ENCODE measurements at places on chromosomes 2 and 18.

- no peak for DNase-seq
These were observed 1485.4 kb upstream of the CELF4 start for GRCh38 chr18:39051013-39051412.

DNA sequence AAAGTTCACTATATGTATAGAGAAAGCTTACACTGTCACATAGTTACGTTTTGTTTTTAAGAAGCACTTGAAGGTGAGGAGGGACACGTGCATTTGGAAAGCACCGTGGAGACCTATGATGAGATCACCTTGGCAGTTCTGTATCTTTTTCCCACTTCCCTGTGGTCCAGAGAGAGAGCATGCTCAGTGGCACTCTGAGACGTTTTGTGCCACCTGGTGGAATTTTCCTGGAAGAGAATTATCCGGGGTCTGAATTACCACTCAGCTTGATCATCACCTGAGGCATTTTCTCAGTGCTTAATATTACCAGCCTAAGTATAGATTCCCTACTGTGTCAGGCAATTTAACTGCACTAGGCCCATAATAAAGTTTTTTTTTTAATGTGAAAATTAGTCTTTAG lies 469.4 kb upstream of the SMIM21 start:
- peak; percentile 59 for DNase-seq

DNA sequence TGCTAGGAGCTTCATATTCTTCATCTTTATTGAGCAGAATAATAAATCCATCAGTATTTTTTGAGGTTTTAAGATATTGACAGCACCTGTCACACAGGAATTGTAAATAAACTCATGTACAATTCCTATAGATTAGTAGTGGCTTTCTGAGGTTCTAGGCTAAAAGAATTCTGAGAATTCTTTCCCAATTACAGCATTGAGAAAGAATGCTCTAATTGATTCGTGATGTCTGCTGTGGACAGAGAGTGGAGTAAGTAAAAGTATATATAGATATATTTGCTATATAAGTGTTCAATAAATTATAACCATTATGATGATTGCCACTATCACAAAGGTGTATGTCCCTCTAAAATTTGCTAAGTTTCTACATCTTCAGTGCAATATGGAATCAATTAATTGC lies 186.5 kb upstream of the NRP2 start:
- DNase-seq = no peak

GRCh38 chr2:51424418-51424817 lies 392.5 kb upstream of the NRXN1 start:
- DNase-seq = no peak

GRCh38 chr2:45698554-45698953 lies 47.1 kb downstream of the PRKCE start:
- no peak for DNase-seq

- DNase-seq = no peak
These were observed 217.7 kb upstream of the SLC35G4 start for GRCh38 chr18:11391661-11392060.

GRCh38 chr2:71336384-71336783 lies 4.8 kb downstream of the ZNF638 start:
- no peak for DNase-seq

GRCh38 chr2:133888621-133889219 lies 320.5 kb upstream of the NCKAP5 start:
- DNase-seq = peak; percentile 15

- no peak for DNase-seq
These were observed 10.9 kb upstream of the GPC1 start for GRCh38 chr2:240424341-240425235.

GRCh38 chr2:167100506-167100905 lies 212.2 kb downstream of the XIRP2 start:
- no peak for DNase-seq

GRCh38 chr2:96815326-96816126 lies 542 bp upstream of the CNNM3 start:
- DNase-seq = no peak

- no peak for DNase-seq
These were observed 135.1 kb upstream of the GATA6 start for GRCh38 chr18:22034276-22034675.

Measured in tongue (tissue), 3 donors.